GM20000 (cell line): ENCODE measurements at places on chromosomes 7 and 10.

GRCh38 chr7:27196287-27196767, 3.6 kb downstream of the HOXA13 start:
- peak; percentile 83 for DNase-seq

DNA sequence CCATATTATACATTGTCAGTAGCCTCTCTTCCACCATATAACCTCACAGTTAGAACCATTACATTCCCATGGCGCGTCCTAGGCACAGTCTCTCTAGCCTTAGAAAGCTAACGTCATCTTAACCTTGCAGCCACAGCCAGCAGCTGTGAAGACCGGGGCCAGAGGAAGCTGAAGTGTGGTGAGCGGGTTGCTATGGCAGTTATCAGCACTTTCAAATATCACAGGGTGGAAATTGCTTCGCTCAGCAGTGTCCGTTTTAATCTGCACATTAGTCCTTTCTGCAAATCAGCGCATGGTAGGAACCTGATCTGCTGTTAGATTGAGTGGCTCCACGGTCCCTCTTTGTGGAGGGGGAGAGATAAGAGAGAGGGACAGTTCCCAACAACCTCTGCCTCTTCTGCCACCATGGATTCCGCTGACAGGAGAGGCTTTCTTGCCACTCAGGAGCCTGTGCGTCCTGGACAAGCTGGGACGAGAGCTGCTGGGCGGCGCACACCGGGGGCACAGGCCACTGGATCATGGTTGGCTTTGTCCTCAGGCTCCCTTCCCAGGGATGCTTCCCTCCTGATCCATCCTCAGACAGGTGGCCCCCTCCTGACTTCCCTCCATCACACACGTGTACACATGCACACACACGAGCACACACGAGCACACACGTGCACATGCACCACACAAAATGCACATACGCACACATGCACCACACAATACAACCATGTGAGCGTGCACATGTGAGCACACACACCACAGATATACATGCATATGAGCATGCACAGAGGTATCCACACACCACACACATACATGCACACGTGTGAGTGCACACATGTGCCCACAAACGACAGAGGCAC, 93.8 kb downstream of the WDR37 start:
- DNase-seq = no peak

- DNase-seq = no peak
These were observed 775 bp upstream of the ABHD11 start for GRCh38 chr7:73739387-73739767.

DNA sequence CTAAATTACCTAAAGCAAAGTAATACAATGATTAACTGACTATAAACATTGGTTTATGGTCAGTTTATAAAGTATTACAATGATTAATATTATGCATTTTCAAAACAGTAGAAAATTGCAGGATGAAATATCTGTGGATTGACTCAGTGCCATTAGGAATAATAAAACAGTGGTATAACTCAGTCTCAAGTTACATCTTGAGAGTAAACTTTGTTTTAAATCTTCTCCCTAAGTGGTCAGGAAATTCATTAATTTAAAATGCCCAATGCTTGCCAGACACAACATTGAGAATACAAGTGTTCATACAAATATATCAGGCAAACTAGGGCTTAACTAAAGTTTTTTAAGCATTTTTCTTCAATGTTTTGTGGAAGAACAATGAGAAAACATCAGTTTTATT, 257.8 kb downstream of the ETV1 start:
- no peak for DNase-seq

DNA sequence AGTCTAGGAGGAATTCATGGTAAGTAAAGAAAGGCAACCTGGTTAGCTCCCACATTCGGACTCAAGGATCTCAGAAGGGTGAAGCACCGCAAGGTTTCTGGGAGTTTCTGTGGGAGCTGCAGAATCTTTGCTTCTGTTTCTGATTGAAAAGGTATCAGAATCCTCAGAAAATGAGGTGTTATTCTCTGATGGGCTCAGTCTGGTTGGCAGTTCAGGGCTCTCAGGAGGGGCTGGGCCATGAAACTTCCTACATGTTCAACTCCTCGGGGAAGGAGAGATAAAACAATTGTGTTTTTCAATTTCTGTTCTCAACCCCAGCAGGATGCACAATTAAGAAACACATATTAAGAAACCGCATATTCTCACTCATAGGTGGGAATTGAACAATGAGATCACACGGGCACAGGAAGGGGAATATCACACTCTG, 9.1 kb downstream of the OR2A7 start:
- DNase-seq = no peak

GRCh38 chr10:99827936-99828335, 45.5 kb downstream of the ABCC2 start:
- no peak for DNase-seq

DNA sequence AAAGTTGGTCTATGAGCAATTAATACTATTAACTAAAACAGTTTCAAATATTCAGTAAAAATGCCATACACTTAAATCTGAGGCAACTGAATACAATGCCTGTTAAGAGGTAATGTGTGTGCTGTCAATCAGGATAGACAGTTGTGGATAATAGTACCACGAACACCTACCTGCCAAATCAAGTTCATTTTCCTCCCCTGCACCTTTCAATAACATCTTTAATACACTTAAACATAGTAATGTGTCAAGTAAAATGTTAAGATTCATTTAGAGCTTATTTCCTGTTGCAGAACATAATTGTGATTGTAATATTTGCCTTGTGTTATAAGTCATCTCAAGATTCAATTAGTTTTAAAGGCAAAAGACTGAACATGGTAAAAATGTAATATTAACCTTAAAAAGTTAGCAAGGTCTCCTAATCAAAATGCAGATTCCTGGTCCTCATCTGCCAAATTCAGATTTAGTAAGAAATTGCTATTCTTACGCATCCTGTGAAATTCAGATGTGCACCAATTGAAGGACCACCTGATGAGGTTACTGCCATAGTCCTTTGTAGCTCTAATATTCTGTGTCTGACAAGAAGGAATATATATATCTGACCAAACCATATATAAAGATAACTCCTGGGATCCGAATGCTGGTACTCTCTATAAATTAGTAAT, 37.1 kb downstream of the COL1A2 start:
- no peak for DNase-seq

- peak; percentile 25 for DNase-seq
These were observed 5.6 kb downstream of the LRRTM3 start for GRCh38 chr10:66931340-66931948.

DNA sequence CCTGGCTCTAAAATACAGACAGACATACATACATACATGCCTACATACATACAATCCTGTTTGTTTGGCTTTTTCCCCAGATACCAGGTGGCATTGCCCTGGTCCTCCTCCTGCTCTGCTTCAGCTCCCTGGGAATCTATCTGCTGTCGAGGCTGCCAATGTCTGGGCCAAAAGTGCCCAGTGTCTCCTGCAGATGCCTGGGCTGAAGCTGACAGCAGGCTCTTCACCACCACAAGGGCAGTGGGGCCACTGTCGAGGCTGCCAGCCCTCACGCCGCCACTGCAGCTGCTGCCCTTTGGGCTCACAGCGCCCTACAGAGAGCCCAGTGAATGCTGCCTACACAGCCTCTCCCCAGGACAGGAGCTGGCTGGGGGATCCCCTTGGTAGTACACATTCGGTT, 18.0 kb upstream of the STN1 start:
- DNase-seq = no peak

DNA sequence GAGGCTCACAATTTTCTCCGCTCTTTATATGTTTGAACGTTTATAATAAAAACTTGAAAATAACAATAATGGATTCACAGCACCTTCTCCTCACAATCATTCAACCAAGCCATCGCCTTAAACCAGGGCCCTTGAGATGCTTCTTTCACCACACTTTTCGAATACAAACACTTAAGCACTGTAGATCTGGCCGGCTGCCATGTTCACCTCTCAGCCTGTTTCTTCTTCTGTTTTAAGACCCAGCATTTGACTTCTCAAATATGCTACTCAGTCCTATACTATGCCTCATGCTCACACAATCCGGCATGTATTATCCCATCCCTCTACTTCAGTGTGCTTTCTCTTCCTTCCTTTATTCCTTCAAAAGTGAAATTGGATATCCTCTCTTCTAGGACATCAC, 280.6 kb downstream of the TFEC start:
- DNase-seq = no peak

DNA sequence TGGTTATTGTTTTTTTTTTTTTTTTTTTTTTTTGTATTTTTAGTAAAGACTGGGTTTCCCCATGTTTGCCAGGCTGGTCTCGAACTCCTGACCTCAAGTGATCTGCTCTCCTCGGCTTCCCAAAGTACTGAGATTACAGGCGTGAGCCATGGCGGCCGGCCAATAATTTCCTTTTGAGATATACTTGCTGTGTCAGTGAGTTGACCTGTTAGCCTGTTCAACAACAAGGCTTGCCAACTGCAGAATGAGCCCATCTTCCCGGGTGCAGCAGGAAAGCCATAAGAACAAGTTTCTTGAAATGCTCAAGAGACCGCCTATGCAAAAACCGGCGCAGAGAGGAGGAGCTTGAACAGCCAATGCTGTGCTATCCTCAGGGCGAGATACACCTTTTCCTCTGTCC, 112.5 kb downstream of the PRPF18 start:
- DNase-seq = no peak

DNA sequence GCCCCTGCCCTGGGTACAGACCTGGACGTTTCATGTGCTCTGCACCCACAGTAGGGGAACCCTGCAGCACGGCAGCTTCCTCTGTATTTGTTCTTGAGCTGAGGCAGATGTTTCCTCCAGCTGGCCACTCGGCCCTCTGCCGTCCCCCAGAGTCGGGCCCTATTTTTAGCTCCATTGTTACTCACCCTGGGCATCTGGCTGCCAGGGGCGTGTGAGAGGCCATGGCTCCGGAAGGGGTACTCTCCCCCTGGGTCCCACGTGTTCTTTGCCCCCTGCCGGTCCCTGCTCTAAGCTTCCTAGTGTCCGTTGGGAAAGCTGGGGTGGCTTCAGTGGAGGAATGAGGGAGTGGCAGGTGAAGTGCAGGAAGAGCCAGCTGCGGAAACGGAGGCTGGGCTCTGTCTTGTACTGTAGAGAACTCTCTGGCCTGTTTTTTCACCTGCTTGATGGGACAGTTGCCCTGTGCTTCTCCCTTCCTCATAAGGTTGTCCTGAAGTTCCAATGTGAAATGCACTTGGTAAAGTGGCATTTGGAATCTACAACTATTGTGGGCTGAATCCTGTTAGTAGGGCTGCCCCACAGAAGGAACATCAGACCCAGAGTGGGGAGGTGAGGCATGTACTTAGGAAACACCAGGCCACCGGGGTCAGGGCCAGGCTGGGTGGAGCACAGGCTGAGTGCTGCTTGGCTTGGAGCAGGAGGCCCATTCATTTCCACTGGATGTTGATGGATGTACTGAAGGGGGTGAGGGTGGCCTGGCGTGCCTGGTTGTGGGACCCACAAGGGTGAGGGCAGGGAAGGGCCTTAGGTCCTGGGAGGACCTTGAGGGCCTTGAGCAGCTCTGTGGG, 30.6 kb downstream of the PALD1 start:
- DNase-seq = peak; percentile 38

GRCh38 chr7:28465697-28466096, 53.4 kb downstream of the CREB5 start:
- peak; percentile 20 for DNase-seq

DNA sequence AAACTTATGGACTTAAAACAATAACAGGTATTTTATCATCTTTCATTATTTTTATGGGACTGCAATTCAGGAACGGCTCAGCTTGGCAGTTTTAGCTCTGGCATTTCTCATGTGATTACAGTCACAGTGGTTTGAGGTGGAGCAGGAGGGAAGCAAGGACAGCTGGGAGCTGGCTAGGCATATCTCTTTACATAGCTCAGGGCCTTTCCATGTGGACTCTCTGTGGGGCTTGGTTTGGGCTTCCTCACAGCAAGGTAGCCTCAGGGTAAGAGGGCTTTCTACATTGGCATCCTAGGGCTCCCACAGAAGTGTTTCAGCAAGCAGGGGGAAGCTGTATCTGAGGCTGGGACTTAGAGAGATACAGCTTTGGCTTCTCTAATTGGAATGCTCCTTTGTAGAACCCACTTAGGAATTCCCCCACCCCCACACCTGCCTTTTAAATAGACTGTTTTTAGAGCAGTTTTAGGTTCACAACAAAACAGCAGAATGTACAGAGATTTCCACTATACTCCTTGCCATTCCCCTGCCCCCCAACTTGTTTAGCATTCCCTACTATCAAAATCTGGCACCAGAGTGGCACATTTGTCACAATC, 26.6 kb upstream of the SDHAF3 start:
- DNase-seq = no peak

DNA sequence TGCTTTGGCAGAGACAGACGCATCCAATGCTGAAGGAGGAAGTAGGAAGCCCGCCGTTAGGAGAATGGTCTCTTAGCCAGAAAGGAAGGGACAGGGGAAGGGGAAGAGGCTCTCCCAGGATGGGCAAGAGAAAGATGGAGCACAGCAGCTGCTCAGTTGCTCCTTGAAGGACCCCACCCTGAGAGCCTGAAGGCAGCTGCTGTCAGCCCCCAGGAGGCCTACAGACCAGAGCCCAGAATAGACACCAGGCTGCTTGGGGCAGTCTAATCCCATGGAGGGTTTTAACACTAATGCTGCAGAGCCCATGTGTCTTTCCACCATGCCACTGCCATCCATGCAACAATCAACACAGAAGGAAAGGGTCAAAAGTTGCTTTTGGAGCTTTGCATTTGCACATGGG, 3.5 kb upstream of the C7orf33 start:
- no peak for DNase-seq

DNA sequence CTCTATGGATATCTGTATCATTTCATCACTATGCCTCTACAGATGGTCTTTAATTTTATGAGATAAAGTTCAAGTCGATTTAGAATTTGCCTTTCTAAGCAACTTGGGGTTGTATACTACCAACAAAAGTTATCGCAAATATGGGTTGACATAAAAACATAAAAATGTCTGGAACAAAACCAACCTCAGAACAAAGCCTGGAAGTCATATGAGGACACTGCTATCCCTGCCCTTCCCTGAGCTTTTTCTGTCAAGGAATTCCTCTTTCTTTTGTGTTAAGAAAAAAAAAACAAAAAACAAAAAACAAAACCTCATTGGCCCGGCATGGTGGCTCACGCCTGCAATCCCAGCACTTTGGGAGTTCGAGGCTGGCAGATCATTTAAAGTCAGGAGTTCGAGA, 319.3 kb downstream of the CAMK1D start:
- DNase-seq = no peak

DNA sequence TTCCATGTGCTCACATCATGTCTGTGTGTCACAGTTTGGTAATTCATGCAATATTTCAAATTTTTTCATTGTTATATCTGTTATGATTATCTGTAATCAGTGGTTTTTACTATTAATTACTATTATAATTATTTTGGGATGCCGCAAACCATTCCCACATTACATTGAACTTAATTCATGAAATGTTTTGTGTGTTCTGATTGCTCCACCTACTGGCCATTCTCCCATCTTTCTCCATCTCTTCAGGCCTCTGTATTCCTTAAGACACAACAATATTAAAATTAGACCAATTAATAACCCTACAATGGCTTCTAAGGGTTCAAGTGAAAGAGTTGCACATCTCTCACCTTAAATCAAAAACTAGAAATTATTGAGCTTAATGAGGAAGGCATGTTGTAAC, 398.5 kb downstream of the PCDH15 start:
- DNase-seq = no peak

- no peak for DNase-seq
These were observed 173.8 kb upstream of the PLXNA4 start for GRCh38 chr7:132750096-132750495.
